ENCODE measurements at places on chromosomes 5 and 9.

GRCh38 chr9:93645149-93645889 is 68.9 kb downstream of the PHF2 start:
- no peak for DNase-seq

- DNase-seq = no peak
Measured at GRCh38 chr9:29838491-29839020, 2265.3 kb upstream of the C9orf72 start.

- no peak for DNase-seq
Measured at GRCh38 chr9:115286411-115286810, 168.5 kb upstream of the TNC start.

- no peak for DNase-seq
Measured at GRCh38 chr5:40383749-40384651, 295.7 kb upstream of the PTGER4 start.

GRCh38 chr5:100609594-100609993 is 74.4 kb downstream of the FAM174A start:
- no peak for DNase-seq

Measured in NCI-H2107 (cell line).